KBM-7 (cell line): ENCODE measurements at places on chromosomes 4 and X.
A peak's percentile ranks its signal among the peaks of the same experiment; 100 is the strongest.

- DNase-seq: no peak
These were observed 179.2 kb downstream of the SLC7A11 start for GRCh38 chr4:138062929-138063328.

DNA sequence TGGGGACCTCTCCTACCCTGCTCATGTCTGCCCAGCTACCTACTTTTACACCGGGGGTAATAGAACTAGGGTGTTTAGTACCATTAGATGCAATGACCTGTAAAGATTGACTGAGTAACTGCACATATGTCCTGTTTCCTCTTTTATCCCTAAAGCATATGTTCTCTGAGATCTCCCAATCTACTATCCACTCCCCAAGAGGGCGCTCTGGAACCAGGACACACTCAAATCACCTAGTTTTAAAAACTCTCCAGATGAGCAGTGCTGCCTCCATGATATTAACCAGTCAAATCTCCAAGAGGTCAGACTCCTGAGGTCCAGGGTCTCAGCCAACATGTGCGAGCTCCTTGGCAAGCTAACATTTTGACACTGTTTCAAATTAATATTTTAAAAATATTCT, 87.0 kb upstream of the TSPAN5 start:
- peak; percentile 77 for DNase-seq

DNA sequence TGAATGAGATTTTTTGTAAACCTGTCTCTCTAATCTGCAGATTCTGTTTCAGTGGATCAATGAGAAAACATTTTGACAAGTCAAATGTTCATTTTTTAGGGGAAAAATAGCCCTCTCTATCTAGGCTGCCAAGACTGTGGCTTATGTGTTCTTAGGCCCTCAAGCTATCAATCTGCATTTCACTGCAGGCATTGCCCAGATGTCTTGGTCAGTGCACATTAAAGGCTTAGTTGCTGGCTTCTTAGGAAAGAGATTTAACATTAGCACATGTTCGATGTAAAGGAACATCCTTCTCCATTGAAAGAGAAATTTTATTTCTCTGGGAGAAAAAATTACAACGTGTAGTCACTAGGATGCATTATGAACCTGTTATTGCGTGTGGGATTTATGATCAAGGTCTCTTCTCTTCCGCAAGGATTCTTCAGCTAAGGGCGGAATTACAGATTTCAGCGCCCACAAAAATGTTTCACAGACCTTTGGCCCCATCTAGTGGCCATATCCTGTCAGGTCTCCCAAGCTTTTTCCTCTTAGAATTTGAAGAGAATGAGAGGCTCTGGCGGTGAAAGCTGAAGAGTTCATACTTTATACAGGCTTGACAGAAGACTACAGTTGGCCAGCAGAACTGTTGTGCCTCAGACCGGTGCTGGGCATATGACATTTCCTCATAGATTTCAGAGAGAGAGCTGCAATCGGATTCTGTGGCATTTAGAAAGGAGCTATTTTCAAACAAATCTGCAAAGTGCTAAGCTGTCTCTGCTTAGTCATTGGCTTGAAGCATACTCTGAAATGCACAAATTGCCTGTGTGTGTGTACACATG, 144.6 kb upstream of the NOCT start:
- peak; percentile 85 for DNase-seq

DNA sequence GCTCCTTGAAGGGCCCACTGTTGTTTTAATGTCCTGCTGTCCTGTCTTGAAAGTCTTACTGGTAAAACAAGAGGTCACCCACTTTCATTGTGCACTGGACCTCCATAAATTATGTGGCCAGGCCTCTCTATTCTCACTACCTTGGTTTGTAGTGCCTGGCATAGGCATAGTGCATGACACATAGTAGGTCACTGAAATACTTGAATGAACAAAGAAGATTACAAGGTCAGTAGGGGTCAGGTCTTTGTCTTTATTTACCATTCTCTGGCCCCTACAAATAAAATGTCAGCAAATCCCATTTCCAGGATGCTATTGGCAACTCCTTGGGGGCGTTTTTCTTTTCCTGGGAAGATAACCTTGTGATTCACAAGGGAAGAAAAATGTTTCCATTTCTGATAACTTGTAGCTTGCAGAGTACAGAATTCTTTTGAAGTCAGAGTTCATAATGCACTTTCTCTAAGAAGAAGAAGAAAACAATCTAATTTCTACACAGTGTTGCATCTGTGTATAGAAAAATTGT, 1.4 kb downstream of the PGM2 start:
- no peak for DNase-seq

DNA sequence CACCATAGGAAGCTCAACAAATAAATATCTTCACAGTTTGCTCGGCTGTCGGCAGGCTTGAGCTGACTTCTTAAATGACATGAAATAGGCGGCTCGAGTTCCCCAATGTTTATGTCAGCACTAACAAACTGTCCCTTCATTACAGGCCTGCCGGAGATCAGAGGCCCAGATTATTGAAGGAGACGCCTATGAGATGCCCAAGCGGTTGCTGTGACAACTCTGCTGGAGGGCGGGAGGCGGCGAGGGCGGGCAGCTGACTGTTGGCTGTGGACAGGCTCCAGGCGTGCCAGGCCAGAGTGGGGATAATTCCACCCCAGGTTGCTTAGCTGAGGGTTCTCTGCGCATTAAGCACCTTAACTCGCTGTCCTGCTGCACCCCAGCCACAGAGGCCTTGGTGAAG, 39.2 kb upstream of the MSX1 start:
- no peak for DNase-seq

GRCh38 chrX:153926552-153926857, 441 bp upstream of the ARHGAP4 start:
- DNase-seq: no peak

- DNase-seq: no peak
These were observed 111.8 kb upstream of the RAP2C start for GRCh38 chrX:132331000-132331399.

- no peak for DNase-seq
These were observed 86.8 kb downstream of the WDFY3 start for GRCh38 chr4:84879651-84880200.

GRCh38 chr4:7665321-7665720, 230.6 kb upstream of the PSAPL1 start:
- no peak for DNase-seq

DNA sequence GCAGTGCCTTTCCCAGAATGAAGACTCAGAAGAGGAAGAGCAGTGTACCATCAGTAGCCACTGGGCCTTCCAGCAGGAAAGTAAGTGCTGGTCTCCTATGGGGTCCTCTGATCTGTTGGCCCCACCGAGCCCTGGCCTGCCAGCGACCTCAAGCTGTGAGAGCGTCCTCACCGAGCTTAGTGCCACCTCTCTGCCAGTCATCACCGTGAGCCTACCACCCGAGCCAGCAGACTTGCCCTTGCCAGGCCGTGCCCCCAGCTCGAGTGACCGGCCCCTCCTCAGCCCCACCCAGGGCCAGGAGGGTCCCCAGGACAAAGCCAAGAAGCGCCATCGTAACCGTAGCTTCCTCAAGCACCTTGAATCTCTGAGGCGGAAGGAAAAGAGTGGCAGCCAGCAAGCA, 69.7 kb downstream of the STARD8 start:
- no peak for DNase-seq

- no peak for DNase-seq
These were observed 287.2 kb upstream of the CT83 start for GRCh38 chrX:116749943-116750342.

DNA sequence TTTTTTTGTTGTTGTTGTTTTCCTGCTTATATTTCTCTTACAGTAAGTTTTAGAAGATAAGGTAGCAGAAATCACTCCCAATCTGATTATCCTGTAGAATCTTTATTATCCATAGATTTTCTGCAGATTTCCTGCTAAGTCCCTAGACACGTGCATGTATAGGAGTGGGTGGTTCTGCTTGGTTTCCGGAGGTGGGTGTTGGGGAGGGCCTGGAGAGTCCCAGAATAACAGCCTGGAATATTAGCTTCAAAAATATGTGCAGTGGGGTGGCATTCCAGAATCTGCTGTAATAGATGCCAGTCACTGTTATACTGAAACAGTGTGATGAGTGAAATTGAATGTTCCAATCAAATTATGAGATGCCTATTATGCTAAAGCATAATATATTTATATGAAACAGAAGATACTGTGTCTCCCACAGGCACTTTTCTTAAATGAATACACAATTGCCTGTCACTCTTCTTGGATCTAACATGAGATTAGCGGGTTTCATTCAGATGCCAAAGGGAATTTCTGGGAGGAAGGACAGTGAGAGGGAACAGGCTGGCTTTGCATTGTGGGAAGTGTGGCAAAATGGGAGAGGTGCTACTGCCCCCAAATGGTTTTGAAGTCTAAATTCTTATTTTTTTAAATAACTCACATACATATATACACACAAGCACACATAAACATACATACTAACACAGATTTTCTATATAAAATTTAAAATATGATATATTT, 37.6 kb downstream of the C4orf50 start:
- no peak for DNase-seq

DNA sequence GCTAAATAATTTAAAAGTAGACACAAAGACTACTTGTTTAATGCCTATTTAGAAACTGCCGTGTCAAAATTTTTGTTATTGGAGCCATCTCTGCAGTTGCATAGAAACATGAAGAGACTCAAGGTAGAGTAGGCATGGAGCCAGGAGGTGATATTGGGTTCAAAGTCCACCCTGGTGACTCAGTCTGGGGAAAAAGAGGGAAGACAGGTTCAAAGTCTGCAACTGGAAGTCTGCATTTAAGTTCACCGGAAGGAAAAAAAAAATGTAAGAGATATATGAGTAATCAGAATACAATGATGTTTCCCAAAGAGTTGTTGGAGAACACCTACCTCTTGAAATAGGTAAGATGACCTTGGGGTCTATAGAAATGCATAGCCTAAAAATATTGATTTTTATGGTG, 67.4 kb upstream of the QRFPR start:
- no peak for DNase-seq

- DNase-seq: no peak
These were observed 9.5 kb upstream of the CASK start for GRCh38 chrX:41932885-41933284.

DNA sequence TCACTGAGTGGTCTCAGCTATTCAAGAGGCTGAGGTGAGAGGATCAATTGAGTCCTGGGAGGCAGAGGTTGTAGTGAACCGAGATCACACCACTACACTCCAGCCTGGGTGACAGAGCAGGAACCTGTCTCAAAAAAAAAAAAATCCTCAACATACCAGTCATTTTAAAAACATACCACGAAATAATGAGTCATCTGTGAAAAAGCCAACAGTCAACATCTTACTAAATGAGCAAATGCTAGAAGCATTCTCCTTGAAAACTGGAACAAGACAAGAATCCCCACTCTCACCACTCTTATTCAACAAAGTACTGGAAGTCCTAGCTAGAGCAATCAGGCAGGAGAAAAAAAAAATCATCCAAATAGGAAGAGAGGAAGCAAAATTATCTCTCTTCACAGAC, 104.0 kb upstream of the ARHGEF9 start:
- DNase-seq: no peak

DNA sequence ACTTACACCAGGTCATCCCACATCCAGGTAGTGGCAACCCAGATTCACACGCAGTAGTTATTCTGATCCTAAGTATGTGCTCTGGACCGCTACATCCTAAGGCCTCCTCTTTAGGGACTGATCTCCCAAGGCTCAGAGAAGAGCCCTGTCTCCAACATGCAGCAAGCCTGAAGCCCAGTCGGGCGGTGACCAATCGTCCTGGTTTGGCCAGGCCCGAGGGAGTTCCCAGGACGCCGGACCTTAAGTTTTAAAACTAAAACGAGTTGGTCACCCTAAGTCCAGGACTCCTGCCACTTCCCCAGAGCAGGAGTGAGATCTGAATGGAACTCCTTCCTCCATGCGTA, 385 bp downstream of the LYAR start:
- no peak for DNase-seq

- DNase-seq: no peak
These were observed 36.7 kb upstream of the IL21 start for GRCh38 chr4:122657553-122657952.

DNA sequence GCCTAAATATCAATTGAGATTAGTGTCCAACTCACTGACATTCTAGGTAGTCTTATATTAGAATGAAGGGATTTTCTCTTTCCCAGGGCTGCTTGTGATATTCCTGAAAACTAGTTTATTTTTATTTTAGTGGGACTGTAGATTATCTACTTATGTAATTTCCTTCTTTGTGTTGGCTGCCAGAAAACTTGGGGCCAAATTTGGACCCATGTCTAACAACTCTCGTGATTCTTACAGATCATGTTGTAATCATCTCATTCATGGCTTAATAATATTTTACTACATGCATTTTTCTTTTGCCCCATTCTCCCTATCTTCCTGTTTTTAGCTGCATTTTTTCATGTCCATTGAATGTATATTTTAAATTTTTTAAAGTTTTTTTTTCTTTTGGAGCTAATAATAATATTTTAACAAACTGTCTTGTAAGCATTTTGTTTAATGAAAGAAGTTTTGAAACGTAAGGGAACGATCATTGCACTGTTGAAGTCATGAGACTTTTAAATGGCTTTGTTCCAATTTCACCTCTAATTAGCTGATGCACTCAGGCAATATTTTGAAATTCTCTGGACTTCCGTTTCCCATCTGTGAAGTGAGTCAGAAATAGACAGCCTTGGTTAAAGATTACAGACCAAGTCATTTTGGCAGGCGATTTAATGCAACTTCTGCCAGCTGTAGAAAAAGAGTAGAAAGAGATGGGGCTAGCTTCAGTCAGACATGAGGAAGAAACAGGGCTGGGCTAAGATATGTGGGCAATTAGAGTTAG, 14.3 kb upstream of the TDO2 start:
- DNase-seq: peak; percentile 80

- DNase-seq: peak; percentile 75
These were observed 68.4 kb downstream of the PDLIM5 start for GRCh38 chr4:94519925-94520789.

GRCh38 chr4:2024683-2025082, 15.9 kb upstream of the NELFA start:
- DNase-seq: no peak

- DNase-seq: no peak
These were observed 18.0 kb upstream of the NMU start for GRCh38 chr4:55654131-55654530.

DNA sequence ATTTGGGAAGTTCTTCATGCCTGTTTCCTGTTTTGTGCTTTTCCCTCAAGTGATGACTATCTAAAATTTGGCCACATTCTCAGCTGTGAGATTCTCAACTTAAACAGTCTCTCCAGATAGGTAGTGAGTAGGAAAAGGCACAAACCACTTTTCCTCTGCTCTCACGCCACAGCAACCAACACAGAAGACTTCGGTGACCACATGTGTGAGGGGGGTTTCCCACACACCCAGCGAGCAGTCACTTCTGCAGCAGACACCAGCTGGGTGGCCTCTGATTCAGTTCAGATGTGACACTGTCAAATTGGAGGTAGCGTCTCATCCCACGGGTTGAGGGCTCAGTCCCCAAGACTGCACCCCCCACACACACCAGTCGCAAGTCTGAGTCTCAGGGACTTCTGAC, 25.1 kb upstream of the CLDN34 start:
- DNase-seq: peak; percentile 92

DNA sequence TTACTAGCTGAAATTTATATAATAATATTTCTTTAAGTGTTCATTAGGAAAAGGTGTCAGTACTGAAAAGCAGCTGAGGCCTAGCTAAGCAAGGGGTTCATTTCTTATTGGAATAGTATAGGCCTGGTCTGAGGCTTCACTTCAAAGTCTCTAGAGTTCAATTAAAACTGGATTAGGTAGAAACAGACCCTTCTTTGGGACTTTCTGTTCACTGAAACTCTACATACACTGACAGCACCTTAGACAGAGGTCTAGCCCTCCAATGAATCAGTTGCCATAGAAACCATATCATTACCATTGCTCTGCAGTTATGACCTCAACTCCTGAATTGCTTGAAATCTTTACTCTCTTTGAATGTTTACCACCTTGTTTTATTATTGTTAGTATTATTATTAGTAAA, 86.4 kb upstream of the MAB21L2 start:
- no peak for DNase-seq

GRCh38 chr4:183256756-183257385, 63.2 kb downstream of the CLDN22 start:
- DNase-seq: peak; percentile 54
